PC-9 (cell line): ENCODE measurements at places on chromosomes 16 and 17. TPM values are rescaled to one million over a fixed set of nuclear protein-coding genes. Genes with fewer than 3 reads are reported as not detected.

- no peaks in the 10 kb centered on the region for H3K36me3 ChIP-seq
- H3K4me3 ChIP-seq, result no peak overlapping the region
- peaks cover 50% of the 10 kb centered on the region; the same call in 1 of the 2 replicates for H3K27me3 ChIP-seq
- H3K4me1 ChIP-seq, result no peaks in the 10 kb centered on the region
- no peak for DNase-seq
- no peak overlapping the region for H3K27ac ChIP-seq
Observed at GRCh38 chr17:57629470-57629869, 115.6 kb downstream of the CCDC182 start.

- no peak overlapping the region for H3K27ac ChIP-seq
- no peaks in the 10 kb centered on the region for H3K4me1 ChIP-seq
- H3K27me3 ChIP-seq, result no peaks in the 10 kb centered on the region; the same call in 1 of the 2 replicates
- no peak overlapping the region for H3K4me3 ChIP-seq
Observed at GRCh38 chr16:9647981-9648701, 534.1 kb downstream of the GRIN2A start.

GRCh38 chr17:6019959-6020358 is 50.2 kb upstream of the WSCD1 start:
- no peaks in the 10 kb centered on the region for H3K36me3 ChIP-seq
- no peaks in the 10 kb centered on the region for H3K4me1 ChIP-seq
- H3K4me3 ChIP-seq, result no peak overlapping the region
- DNase-seq, result no peak

GRCh38 chr17:78705071-78705470 is 77.0 kb downstream of the CYTH1 start:
- peaks cover 37% of the 10 kb centered on the region for H3K4me1 ChIP-seq
- no peaks in the 10 kb centered on the region for H3K36me3 ChIP-seq
- H3K27me3 ChIP-seq, result no peaks in the 10 kb centered on the region
- DNase-seq, result no peak
- no peak overlapping the region for H3K4me3 ChIP-seq

GRCh38 chr17:596287-596686 is 118.4 kb downstream of the VPS53 start:
- no peak overlapping the region for H3K4me3 ChIP-seq
- no peaks in the 10 kb centered on the region for H3K27me3 ChIP-seq
- no peak for DNase-seq

- H3K4me3 ChIP-seq, result no peak overlapping the region
- no peaks in the 10 kb centered on the region for H3K36me3 ChIP-seq
- H3K4me1 ChIP-seq, result no peaks in the 10 kb centered on the region
- no peak overlapping the region for H3K27ac ChIP-seq
- H3K27me3 ChIP-seq, result no peaks in the 10 kb centered on the region
- no peak for DNase-seq
Observed at GRCh38 chr16:8236816-8237215, 353.5 kb downstream of the TMEM114 start.

DNA sequence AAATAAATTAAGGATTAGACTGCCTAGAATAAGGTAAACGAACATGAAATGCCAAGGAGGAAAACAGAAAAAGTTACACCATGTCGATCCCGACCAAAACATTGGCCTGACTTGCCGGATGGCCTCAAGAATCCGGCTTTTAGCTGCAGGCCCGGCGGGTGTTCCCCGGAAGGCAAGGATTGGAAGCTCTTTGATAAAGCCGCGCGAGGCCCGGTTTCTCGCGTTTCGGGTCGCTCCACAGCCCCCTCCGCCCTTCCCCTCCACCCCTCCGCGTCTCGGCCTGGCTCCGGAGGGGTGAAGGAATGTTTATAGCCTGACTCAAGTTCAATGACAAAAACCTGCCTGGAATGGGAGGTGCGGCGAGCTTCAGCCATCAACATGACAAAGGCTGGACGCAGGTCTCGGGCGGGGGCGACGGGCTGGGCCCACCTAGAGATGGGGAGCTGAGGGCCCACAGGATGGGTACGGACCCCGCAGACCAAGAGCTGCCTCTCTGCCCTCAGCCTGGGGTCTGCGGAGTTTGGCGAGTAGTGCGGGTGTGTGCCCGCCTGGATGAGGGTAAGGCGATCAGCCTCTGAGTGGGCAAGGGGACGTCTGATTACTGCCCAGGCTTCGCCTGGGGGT is 2.6 kb downstream of the PRAC1 start:
- no peak for DNase-seq
- no peaks in the 10 kb centered on the region for H3K4me1 ChIP-seq
- no peak overlapping the region for H3K4me3 ChIP-seq
- peaks cover 31% of the 10 kb centered on the region for H3K27me3 ChIP-seq

- peaks cover 13% of the 10 kb centered on the region; the same call in 1 of the 2 replicates for H3K36me3 ChIP-seq
- no peak overlapping the region for H3K27ac ChIP-seq
- no peaks in the 10 kb centered on the region for H3K4me1 ChIP-seq
- no peak overlapping the region for H3K4me3 ChIP-seq
Observed at GRCh38 chr17:35694906-35695305, 36.5 kb upstream of the RASL10B start.

GRCh38 chr16:71423016-71423415 is 18.8 kb downstream of the TLE7 start:
- no peaks in the 10 kb centered on the region for H3K36me3 ChIP-seq
- no peak overlapping the region for H3K27ac ChIP-seq
- no peak overlapping the region for H3K4me3 ChIP-seq
- DNase-seq, result no peak
- H3K4me1 ChIP-seq, result no peaks in the 10 kb centered on the region

- H3K4me1 ChIP-seq, result no peaks in the 10 kb centered on the region
- H3K36me3 ChIP-seq, result no peaks in the 10 kb centered on the region
- no peak for DNase-seq
- H3K4me3 ChIP-seq, result no peak overlapping the region
Observed at GRCh38 chr17:4759776-4760236, 11.9 kb upstream of the TM4SF5 start.

- no peak overlapping the region for H3K4me3 ChIP-seq
- H3K36me3 ChIP-seq, result no peaks in the 10 kb centered on the region
- DNase-seq, result peak; percentile 27
- no peaks in the 10 kb centered on the region for H3K4me1 ChIP-seq
Observed at GRCh38 chr17:3944485-3945388, 19.5 kb downstream of the ATP2A3 start.

- H3K27me3 ChIP-seq, result peaks cover 3% of the 10 kb centered on the region; the same call in 1 of the 2 replicates
- H3K27ac ChIP-seq, result no peak overlapping the region
- H3K36me3 ChIP-seq, result no peaks in the 10 kb centered on the region
- no peak overlapping the region for H3K4me3 ChIP-seq
- no peak for DNase-seq
Observed at GRCh38 chr16:9362050-9362449, 270.6 kb downstream of the HAPSTR1 start.

- no peak overlapping the region for H3K4me3 ChIP-seq
- H3K4me1 ChIP-seq, result no peaks in the 10 kb centered on the region
- H3K27me3 ChIP-seq, result peaks cover 10% of the 10 kb centered on the region; the same call in 1 of the 2 replicates
- no peaks in the 10 kb centered on the region for H3K36me3 ChIP-seq
Observed at GRCh38 chr16:65722429-65722828, 600.6 kb upstream of the CDH11 start.

DNA sequence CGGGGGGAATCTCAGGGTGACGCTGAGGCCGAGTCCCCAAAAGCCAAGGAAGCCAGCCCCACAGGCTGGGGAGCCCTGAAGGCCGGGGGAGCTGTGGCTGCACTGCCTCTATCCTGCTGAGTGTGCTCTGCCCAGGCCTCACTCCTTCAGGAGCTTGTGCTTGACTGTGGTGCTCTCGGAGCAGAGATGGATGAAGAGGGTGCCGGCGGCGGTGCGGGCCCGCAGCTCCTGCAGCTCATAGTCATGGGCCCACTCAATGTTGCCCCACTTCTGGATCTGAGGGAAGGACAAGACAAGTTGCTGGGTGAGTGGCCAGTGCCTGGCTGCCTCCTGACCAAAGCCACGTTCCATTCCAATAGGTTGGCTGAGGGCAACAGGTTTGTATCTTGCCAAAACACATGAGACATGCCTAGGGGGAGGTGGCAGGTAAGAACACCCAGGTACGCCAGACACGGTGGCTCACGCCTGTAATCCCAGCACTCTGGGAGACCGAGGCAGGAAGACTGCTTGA is 20.5 kb downstream of the ATPAF2 start:
- H3K27me3 ChIP-seq, result no peaks in the 10 kb centered on the region
- H3K36me3 ChIP-seq, result no peaks in the 10 kb centered on the region
- no peak overlapping the region for H3K27ac ChIP-seq
- no peak overlapping the region for H3K4me3 ChIP-seq

- H3K36me3 ChIP-seq, result no peaks in the 10 kb centered on the region
- H3K27me3 ChIP-seq, result peaks cover 39% of the 10 kb centered on the region
- no peak for DNase-seq
- H3K4me1 ChIP-seq, result peaks cover 5% of the 10 kb centered on the region; the same call in 1 of the 2 replicates
Observed at GRCh38 chr17:49965524-49965909, 3.5 kb upstream of the DLX4 start.

- no peaks in the 10 kb centered on the region for H3K27me3 ChIP-seq
- H3K27ac ChIP-seq, result no peak overlapping the region
- no peak overlapping the region for H3K4me3 ChIP-seq
Observed at GRCh38 chr16:55477736-55478135, 1.3 kb upstream of the MMP2 start.

GRCh38 chr17:64128787-64129514 is 993 bp downstream of the ERN1 start:
- peaks cover 9% of the 10 kb centered on the region; the same call in 1 of the 2 replicates for H3K36me3 ChIP-seq
- H3K27me3 ChIP-seq, result no peaks in the 10 kb centered on the region
- H3K4me1 ChIP-seq, result peaks cover 29% of the 10 kb centered on the region

DNA sequence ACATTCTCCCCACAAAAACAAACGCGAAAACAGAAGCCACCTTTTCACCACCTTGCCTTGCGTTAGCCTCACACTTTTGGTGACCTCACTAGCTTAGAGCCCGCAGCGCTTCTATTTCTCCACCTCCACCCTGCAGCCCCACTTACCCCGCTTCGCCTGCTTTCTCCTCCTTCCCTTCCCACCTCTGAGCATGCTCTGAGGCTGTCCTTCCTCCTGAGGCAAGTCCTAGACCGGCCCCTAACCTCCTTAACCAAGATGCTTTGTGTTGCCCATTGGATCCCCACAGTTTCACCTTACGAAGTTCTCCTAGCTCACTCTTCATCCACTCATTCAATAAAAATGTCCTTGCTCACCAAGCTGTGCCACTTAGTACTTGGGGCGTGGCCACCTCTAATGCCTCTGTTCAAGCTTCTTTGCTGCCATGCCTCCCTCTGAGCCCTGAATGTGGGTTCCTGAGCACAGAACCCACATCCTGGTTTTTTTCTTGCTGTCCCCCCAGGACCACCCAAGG is 1.3 kb downstream of the GNGT2 start:
- H3K27ac ChIP-seq, result no peak overlapping the region
- DNase-seq, result peak; percentile 49
- peaks cover 8% of the 10 kb centered on the region; the same call in 1 of the 2 replicates for H3K4me1 ChIP-seq
- no peak overlapping the region for H3K4me3 ChIP-seq
- peaks cover 14% of the 10 kb centered on the region for H3K27me3 ChIP-seq
- H3K36me3 ChIP-seq, result no peaks in the 10 kb centered on the region

DNA sequence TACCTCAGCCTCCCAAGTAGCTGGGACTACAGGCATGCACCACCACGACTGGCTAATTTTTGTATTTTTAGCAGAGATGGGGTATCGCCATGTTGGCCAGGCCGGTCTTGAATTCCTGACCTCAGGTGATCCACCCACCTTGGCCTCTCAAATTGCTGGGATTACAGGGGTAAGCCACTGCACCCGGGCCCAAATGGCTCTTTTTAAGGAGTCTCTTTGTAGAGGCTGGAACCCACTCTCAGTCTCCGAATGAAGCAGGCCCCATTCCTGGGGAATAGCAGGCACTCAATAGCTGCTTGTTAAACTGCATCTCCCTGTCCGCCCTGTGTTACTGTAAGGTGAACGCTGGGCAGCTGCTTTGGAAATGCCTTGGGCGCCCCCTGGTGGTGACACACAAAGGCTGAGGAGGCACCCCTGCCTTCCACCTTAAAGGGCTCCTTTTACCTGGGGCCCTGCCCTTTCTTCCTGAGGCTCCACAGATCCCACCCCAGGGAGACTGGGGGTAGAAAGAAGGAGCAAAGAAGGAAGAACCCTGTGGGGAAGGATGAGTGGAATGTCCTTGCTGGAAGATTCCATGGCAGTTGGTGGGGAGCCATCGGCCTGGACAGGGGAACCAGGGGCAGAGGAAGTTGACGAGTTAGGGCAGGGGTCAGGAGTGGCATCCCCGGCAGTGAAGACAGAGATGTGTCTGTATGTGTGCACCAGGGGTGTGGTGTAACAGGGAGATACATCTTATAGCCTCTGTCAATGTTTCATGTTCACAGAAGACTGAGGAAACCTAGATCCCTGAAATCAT is 6.1 kb upstream of the SP2 start:
- H3K4me1 ChIP-seq, result peaks cover 63% of the 10 kb centered on the region
- H3K4me3 ChIP-seq, result no peak overlapping the region
- H3K27me3 ChIP-seq, result no peaks in the 10 kb centered on the region
- H3K27ac ChIP-seq, result no peak overlapping the region
- DNase-seq, result peak; percentile 71

GRCh38 chr17:29158096-29158487 is 22.1 kb downstream of the MYO18A start:
- 0 out of 2 replicates have a peak, but pooled peaks cover under 1% of the 10 kb centered on the region for H3K36me3 ChIP-seq
- no peaks in the 10 kb centered on the region for H3K27me3 ChIP-seq
- peaks cover 81% of the 10 kb centered on the region for H3K4me1 ChIP-seq
- no peak for DNase-seq
- H3K4me3 ChIP-seq, result no peak overlapping the region
- H3K27ac ChIP-seq, result peak overlapping the region; percentile 91

DNA sequence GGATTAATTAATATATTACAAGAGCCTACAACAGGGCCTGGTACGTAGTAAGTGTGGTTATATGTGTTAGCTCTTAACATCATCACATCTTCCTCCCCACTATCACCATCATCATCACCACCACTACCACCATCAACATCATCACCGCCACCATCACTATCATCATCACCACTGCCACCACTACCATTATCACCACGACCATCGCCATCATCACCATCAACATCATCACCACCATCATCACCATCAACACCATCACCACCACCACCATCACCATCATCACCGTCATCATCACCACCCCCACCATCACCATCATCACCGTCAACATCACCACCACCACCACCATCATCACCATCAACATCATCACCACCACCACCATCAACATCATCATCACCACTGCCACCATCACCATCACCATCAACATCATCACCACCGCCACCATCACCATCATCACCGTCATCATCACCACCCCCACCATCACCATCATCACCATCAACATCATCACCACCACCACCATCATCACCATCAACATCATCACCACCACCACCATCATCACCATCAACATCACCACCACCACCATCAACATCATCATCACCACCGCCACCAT is 7.8 kb upstream of the IL4R start:
- no peaks in the 10 kb centered on the region for H3K36me3 ChIP-seq
- no peak overlapping the region for H3K4me3 ChIP-seq
- H3K4me1 ChIP-seq, result no peaks in the 10 kb centered on the region
- no peak for DNase-seq

GRCh38 chr17:36791150-36791941 is 145.9 kb upstream of the LHX1 start:
- no peak for DNase-seq
- no peaks in the 10 kb centered on the region for H3K4me1 ChIP-seq
- no peaks in the 10 kb centered on the region for H3K36me3 ChIP-seq
- H3K27ac ChIP-seq, result no peak overlapping the region
- H3K27me3 ChIP-seq, result peaks cover 40% of the 10 kb centered on the region

Gene CETP
- total RNA-seq, result not detected in 2 replicates

Gene SCIMP
- total RNA-seq, result not detected in 2 replicates

Gene ABCC11
- total RNA-seq, result 0.83 and 1.9 TPM in 2 replicates

Gene ANKRD13B
- total RNA-seq, result 28.4 and 43.2 TPM in 2 replicates

Gene TBC1D3K
- not detected in 2 replicates for total RNA-seq

Gene PYY
- not detected in 2 replicates for total RNA-seq

Gene ZFP3
- total RNA-seq, result 2.3 and 4.5 TPM in 2 replicates

Gene C1QTNF8
- not detected in 2 replicates for total RNA-seq

Gene CSH1
- total RNA-seq, result not detected in 2 replicates

Gene RASD1
- 1.0 and 1.2 TPM in 2 replicates for total RNA-seq

Gene EPOP
- 8.4 and 10.6 TPM in 2 replicates for total RNA-seq

Gene NHLRC4
- not detected in 2 replicates for total RNA-seq

Gene TAOK2
- total RNA-seq, result 76.6 and 82.9 TPM in 2 replicates

Gene TSPAN10
- 8.6 and 15.0 TPM in 2 replicates for total RNA-seq

Gene PABPN1L
- not detected in 2 replicates for total RNA-seq

Gene CHD9NB
- 1.9 and 2.8 TPM in 2 replicates for total RNA-seq

Gene APOH
- not detected in 2 replicates for total RNA-seq
